ENCODE measurements at places on chromosomes 6 and 20.

DNA sequence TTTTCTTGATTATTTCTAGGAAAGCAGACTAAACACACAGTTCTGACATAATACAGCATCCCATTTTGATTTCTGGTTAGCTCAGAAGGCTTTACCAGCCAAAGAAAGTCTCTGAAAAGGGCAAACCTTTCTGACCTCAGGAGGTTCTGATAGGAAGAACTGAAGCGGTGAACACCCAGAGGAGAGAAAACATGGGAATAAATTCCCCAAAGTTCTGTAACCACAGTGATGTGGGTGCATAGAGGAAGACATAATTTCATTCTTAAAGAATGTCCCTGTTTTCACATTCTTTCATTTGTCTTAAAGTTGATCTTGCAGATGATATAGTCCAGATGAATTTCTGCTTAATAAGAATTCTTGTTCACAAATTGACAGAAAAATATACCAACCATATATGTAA is 60.3 kb downstream of the RSPO3 start:
- DNase-seq = no peak

DNA sequence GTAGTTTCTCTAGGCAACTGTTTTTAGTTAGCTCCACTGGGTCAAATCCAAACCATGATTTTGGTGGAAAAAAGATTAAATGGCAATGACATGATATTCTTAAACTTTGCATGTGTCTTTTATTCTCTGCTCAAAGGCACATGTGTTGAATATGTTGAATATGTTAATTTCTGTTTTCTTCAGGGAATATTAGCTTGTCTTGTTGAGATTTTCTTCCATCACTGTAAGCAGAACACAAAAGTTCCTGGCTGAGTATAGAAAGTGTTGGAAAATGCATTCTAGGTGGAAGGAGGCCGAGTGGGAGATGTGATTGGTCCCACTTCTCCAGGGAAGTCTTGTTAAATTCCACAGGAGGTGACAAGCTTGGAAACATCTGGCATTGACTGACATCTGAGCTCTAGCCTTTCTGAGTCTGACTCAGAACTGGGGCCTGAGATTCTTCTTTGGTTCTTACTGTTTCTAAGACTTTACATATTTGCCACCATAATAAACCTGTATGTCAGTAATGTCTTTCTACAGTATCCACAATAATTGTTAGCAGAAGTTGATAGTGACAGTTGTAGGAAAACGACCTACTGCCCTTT is 81.1 kb downstream of the LAMA4 start:
- DNase-seq = no peak

- no peak for DNase-seq
Observed at GRCh38 chr20:62053465-62054196, 12.1 kb downstream of the TAF4 start.

GRCh38 chr6:146913842-146914488 is 290.3 kb upstream of the STXBP5 start:
- DNase-seq = peak; percentile 82

Measured in CD4-positive, CD25-positive, alpha-beta regulatory T cell (primary cell).